Osteoblast (primary cell): ENCODE measurements at places on chromosomes 5 and 9.

GRCh38 chr5:67289763-67290521, 93.3 kb upstream of the CD180 start:
- DNase-seq: no peak
- peaks cover 6% of the 10 kb centered on the region for H3K4me1 ChIP-seq
- no peak overlapping the region for H3K4me3 ChIP-seq
- H3K27ac ChIP-seq: no peak overlapping the region
- H3K27me3 ChIP-seq: no peaks in the 10 kb centered on the region

GRCh38 chr5:125833398-125833797, 589.8 kb upstream of the GRAMD2B start:
- no peak for DNase-seq
- no peak overlapping the region for H3K27ac ChIP-seq
- no peaks in the 10 kb centered on the region for H3K36me3 ChIP-seq

DNA sequence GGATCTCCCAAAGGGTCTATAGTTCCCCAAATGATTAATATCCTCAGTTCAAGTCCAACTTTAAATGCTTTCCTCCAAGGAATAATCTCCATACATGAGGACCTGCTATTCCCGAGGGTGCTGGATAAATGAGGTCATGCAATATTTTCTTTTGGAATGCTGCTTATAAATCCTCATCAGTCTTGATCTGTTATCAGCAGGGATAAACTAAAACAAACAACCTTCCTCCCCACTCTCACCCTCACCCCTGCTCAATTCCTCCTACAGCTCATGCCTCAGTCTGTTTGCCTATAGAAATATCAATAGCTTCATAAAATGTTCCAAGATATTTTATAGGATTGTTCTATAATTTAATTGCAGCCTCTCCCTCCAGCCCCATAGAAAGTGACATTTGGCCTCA, 61.1 kb downstream of the GLRA1 start:
- no peaks in the 10 kb centered on the region for H3K27me3 ChIP-seq
- H3K36me3 ChIP-seq: no peaks in the 10 kb centered on the region
- no peaks in the 10 kb centered on the region for H3K4me1 ChIP-seq

- no peak overlapping the region for H3K4me3 ChIP-seq
- H3K27ac ChIP-seq: peak overlapping the region; percentile 9
- DNase-seq: no peak
- H3K4me1 ChIP-seq: peaks cover 38% of the 10 kb centered on the region
These were observed 23.5 kb upstream of the ERAP2 start for GRCh38 chr5:96852759-96853158.

GRCh38 chr9:105243015-105243686, 1.3 kb upstream of the SLC44A1 start:
- H3K27me3 ChIP-seq: no peaks in the 10 kb centered on the region
- H3K4me3 ChIP-seq: peak overlapping the region; percentile 85
- DNase-seq: peak; percentile 69
- H3K4me1 ChIP-seq: peaks cover 35% of the 10 kb centered on the region

- H3K27ac ChIP-seq: peak overlapping the region; percentile 52
- H3K4me1 ChIP-seq: peaks cover 14% of the 10 kb centered on the region
- no peaks in the 10 kb centered on the region for H3K27me3 ChIP-seq
- no peaks in the 10 kb centered on the region for H3K36me3 ChIP-seq
These were observed 154.8 kb downstream of the PALM2AKAP2 start for GRCh38 chr9:109934857-109935215.
